ENCODE measurements at places on chromosomes 3 and 15. TPM values are rescaled to one million over a fixed set of nuclear protein-coding genes. Genes with fewer than 3 reads are reported as not detected.

MNS1 gene
- 2.7 TPM for total RNA-seq

CHMP2B gene
- 95.4 TPM for total RNA-seq

GNAT1 gene
- 0.09 TPM for total RNA-seq

AADAC gene
- total RNA-seq: 20.8 TPM

SAMD7 gene
- total RNA-seq: not detected

MUC20 gene
- total RNA-seq: 0.59 TPM

MEX3B gene
- 6.7 TPM for total RNA-seq

ASB7 gene
- total RNA-seq: 10.3 TPM

HTR3E gene
- not detected for total RNA-seq

POTEB3 gene
- not detected for total RNA-seq

SLC35G2 gene
- total RNA-seq: 21.9 TPM

ANKRD63 gene
- 0.20 TPM for total RNA-seq

UBA7 gene
- total RNA-seq: 0.48 TPM

ZDHHC23 gene
- 4.3 TPM for total RNA-seq

IL17RD gene
- total RNA-seq: 1.1 TPM

SUSD5 gene
- 3.8 TPM for total RNA-seq

CD86 gene
- total RNA-seq: not detected

GOLGA6B gene
- 0.09 TPM for total RNA-seq

GABRG3 gene
- total RNA-seq: 0.32 TPM

LRRC15 gene
- total RNA-seq: 0.15 TPM

SLC26A6 gene
- total RNA-seq: 19.4 TPM

EPHA3 gene
- not detected for total RNA-seq

P4HTM gene
- total RNA-seq: 14.8 TPM

DUT gene
- total RNA-seq: 108 TPM

BFSP2 gene
- not detected for total RNA-seq

GCNT3 gene
- total RNA-seq: 179 TPM

AQR gene
- 24.5 TPM for total RNA-seq

CCDC9B gene
- total RNA-seq: 18.3 TPM

CCR4 gene
- total RNA-seq: 0.05 TPM

TMEM45A gene
- total RNA-seq: 2.4 TPM

MUC13 gene
- 7.8 TPM for total RNA-seq

KLHL18 gene
- 19.8 TPM for total RNA-seq

SMCO1 gene
- not detected for total RNA-seq

DNAH12 gene
- 0.12 TPM for total RNA-seq

ST3GAL6 gene
- 0.69 TPM for total RNA-seq

STRIT1 gene
- not detected for total RNA-seq

SLC25A36 gene
- total RNA-seq: 17.0 TPM

RBPMS2 gene
- total RNA-seq: 8.4 TPM

HRG gene
- total RNA-seq: not detected

KCNMB2 gene
- not detected for total RNA-seq

PTPRG gene
- total RNA-seq: 3.2 TPM

REC114 gene
- not detected for total RNA-seq

TRIM59 gene
- total RNA-seq: 8.9 TPM

ITGB5 gene
- 410 TPM for total RNA-seq

IL12A gene
- total RNA-seq: 0.49 TPM

MYO5A gene
- total RNA-seq: 30.0 TPM

GPR27 gene
- 4.0 TPM for total RNA-seq

CD200 gene
- total RNA-seq: not detected

NEK4 gene
- 13.5 TPM for total RNA-seq

CACNA2D3 gene
- total RNA-seq: 0.05 TPM

TRH gene
- not detected for total RNA-seq

FBXO40 gene
- not detected for total RNA-seq

ABI3BP gene
- total RNA-seq: 1.0 TPM

PRSS50 gene
- not detected for total RNA-seq

CFAP20DC gene
- 1.7 TPM for total RNA-seq
